ENCODE measurements at places on chromosomes 3 and 15.

DNA sequence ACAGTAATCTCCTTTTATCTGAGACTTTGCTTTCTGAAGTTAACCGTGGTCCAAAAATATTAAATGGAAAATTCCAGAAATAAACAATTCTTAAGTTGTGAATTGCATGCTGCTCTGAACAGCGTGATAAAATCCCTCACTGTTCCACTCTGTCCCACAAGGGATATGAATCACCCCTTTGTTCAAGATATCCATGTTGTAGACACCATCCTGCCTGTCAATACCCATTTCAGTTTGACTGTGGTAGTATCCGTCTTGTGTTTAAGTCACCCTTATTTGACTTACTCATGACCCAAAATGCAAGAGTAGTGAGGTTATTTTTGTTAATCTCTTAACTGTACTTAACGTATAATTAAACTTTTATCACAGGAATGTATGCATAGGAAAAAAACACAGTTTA, 435.0 kb downstream of the SHQ1 start:
- no peak for DNase-seq

DNA sequence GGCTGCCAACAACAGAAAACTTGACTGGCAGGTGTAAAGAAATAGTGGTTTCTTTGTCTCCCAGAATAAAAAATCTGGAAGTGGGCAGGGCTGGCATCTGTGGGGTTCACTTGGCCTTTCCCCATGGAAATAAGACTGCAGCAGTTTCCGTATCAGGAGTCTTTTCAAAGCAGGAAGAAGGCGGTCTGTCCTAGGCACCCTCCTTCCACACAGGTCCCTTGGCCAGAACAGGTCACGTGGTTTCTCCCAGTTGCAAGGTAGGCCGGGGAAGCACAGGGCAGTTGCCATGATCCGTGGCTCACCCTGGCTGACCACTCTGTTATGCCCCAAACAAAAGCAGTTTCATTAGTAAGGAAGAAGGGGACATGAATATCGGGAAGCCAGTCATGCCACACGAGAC, 45.4 kb downstream of the ZDHHC19 start:
- no peak for DNase-seq

DNA sequence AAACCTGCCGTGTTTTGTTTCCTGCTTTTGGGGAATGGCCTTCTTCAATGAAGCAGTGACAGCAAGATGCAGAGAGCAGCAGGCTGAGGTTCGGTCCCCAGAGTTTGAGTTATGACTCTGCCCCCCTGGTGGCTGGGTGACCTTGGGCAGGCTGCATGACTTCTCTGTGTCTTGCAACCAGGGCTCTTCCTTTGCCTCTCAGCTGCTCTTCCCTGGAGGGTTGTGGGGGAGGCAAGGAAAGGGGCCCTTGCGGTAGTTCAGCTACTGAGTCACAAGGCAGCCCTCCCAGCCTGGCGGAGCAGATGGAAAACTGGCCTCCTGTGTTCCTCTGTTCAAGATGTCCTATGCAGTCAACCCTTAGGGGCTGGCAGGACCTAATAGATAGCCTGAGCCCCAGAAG, 17.1 kb downstream of the CTXND1 start:
- DNase-seq, result peak; percentile 63

DNA sequence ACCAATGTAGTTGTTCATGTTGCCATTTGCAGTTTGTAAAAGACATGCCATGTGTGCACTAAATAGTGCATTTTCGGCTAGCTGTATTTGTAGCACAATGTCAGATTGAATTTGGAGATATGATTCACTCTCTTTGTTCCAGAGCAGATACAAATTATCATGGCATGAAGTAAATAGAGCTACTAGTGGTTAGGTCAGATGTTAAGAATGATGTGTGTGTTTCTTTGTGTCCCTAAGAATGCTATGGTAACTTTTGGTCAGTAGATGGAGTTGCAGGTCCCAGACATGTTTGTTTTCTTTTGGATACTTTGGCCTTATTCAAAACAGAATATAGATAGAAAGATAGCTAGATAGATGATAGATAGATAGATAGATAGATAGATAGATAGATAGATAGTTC, 595.8 kb downstream of the NLGN1 start:
- DNase-seq, result peak; percentile 70

DNA sequence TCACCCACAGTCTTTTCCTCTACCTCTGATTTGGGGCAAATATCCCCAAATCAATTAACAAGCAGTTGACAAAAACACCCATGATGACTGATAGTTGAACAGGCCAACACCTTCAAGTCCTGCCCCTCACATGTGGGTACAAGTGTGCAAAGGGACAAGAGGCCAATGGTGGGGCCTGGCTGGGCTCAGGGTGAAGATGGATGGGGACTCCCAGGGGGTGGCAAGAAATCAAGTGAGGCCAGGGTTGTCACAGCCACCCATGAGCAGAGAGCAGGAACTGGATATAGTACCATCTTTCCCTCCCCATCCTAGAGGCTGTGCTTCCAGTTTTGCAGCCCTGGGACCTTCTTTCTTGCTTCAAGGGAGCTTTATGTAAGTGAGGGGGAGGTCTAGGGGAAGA, 270.2 kb upstream of the TOPAZ1 start:
- no peak for DNase-seq

DNA sequence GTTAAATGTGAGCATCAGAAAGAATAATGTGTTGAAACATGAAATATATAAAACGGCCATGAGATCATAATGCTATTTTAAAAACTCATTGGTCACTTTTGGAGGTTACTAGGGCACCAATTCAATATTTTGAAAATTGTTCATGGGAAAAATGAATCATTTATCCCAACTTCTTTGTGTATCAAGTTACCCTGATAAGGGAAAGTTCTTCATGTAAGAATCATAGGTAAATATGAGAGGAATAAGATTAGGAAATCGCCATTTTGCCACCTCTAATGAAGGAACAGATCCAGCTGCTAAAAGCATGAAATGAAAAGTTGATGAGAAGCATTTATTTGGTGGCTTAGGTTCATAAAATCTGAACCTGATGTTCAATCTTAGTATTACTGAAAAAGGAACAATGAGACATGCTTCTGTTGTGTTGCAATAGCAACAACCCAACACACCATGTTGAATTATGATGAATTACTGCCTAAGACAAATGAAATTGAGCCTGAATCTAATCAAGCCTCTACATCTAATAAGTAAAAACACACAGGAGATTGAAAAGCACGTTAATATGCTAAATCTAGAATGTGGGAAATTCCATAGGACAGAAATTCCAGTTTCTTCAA, 32.5 kb downstream of the ABHD5 start:
- DNase-seq, result peak; percentile 17

- no peak for DNase-seq
These were observed 164.4 kb downstream of the GHSR start for GRCh38 chr3:172283841-172284357.
